ENCODE measurements at places on chromosomes 12 and 14.
A peak's percentile ranks its signal among the peaks of the same experiment; 100 is the strongest.

DNA sequence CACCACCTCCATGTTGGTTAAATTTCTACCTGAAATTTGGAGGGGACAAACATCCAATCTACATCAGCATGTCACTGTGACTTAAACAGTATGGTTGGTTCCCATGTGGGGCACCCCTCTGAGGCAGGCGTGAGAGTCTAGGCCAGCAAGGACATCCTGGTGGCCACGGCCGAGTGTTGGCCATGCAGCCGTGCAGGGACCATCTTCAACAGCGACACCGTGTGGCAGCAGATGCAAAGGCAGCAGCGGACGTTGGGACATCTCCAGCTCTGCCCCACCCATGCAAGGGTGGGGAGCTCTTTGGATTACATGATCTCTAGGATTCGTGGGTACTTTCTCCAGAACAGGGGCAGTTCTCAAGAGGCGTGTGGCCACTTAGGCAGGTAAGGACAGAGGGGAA, 49.8 kb downstream of the NOC4L start:
- DNase-seq, result no peak

DNA sequence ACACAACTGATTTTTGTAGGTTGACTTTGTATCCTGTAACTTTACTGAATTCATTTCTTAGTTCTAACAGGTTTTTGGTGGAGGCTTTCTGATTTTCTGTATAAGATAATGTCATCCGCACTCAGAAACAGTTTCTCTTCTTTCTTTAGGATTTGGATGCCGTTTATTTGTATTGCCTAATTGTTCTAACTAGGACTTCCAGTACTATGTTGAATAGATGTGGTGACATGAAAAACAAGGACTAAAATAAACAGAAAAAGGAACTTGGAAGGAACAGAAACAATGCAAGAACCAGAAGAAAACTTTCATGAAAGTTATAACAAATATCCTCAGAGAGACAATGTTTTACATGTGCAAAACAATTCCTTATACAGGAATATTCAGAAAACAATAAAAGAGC, 100.3 kb downstream of the GTF2A1 start:
- no peak for DNase-seq

DNA sequence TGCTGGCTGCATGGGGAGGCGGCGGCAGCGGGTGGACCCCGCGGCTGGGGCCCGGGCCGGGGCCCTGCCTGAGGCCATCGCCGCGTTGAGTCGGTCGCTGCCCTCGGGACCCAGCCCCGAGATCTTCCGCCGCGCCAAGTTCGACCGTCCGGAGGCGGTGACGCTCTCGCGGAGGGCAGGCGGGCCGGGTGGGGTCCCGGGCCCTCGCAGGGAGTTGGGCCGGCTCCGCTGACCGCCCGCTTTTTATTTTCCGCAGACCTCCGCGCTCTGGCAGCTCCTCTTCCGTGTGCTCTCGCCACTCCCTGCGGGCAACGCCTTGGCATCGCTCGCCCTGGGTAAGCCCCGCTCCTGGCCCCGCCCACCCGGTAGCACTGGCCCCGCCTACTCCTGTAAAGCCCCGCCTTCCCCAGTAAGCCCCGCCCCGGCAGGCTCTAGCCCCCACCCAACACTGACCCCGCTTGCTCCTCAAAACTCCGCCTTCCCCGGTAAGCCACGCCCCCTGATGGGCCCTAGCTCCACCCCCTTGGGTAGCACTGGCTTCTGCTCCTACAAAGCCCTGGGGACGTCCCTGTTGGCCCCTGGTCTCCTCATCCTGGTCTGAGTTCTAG, 424 bp downstream of the TEDC1 start:
- peak; percentile 27 for DNase-seq

- DNase-seq, result peak; percentile 39
These were observed 28.7 kb downstream of the NKX2-8 start for GRCh38 chr14:36553656-36554260.

- no peak for DNase-seq
These were observed 51.1 kb downstream of the CCNK start for GRCh38 chr14:99532310-99532709.

DNA sequence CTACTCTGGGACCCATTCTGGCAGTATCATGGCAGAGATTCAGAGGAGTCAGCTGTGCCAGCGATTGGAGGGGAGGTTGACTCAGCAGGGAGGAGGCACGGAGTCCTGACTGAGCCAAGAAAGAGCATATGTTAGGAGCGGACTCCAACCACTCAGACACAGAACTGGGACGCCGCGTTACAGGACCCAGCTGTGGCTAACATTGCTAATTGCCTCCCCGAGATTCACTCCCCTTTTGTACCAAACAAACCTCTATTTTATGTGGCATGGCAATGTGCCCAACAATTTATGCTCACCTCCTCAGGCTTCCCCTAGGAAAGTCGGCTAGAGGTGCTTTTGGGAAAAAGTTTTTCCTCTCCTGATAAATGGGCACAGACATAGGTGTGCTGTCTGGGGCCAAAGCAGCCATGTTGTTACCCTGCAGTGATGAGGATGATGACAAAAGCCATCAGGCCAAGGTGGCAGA, 15.2 kb upstream of the CLIP1 start:
- DNase-seq, result peak; percentile 50

- no peak for DNase-seq
These were observed 176.4 kb downstream of the TMTC2 start for GRCh38 chr12:82862876-82863649.

- DNase-seq, result peak; percentile 17
These were observed 731.9 kb upstream of the FBXO33 start for GRCh38 chr14:40164083-40164482.

DNA sequence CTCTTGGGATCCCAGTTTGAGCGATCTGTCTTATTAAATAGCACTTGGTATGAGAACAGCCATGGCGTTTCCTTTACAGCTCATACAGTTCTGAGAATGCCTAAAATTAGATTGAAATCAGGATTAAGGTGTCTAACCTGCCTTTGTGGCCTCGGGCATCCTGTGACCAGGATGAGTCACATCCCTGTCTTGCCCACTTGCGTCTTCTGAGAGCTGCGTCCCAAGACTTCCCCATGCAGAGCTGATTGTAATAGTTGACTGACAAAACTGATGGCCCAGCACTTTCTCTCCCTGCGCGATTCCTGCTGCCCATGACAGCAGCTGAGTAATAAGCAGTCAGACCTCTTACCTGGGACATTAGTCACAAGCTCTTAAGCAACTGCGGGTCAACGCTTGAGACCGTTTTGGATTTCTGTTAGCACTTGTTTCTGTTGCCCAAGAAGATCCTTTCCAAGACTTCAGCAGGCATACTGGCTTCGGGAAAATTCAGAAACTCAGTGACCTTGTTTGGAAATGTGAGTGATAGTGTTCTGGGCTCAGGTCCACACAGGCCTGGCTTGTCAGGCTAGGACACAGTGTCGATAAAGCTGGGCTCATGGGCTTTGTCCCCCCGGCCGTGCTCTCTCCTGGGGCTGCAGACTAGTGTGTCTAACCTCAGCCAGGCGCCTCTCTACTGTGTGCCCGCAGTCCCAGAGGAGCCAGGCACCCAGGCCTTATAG, 169.9 kb upstream of the HIF1A start:
- DNase-seq, result no peak

- no peak for DNase-seq
These were observed 9.0 kb upstream of the CDH24 start for GRCh38 chr14:23066368-23066767.
